IPS DF 6.9 (cell line): ENCODE measurements at places on chromosomes 3 and 15.

DNA sequence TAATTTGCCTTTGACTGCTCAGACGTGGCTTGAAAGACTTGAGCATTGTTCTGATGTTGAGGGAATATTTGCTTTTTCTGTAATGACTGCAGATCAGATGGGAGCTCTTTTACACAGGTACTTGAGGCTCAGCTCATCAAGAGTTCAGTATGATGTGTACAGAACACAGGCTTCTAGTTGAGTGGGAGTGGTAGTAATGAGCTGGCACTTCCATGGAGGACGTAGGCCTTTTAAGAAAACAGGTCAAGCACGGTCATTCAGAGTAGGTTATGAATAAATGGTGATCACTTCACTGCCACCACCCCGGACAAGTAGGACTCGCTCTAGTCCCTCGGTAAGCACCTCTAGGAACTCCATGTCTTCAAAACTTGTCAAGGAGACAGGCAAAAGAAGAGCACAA, 8.8 kb downstream of the EMC4 start:
- no peak for DNase-seq

- DNase-seq: no peak
Measured at GRCh38 chr3:133171831-133172230, 133.6 kb downstream of the TMEM108 start.

GRCh38 chr15:98196371-98196770, 235.9 kb downstream of the ARRDC4 start:
- no peak for DNase-seq

GRCh38 chr3:69767571-69767970, 28.3 kb downstream of the MITF start:
- no peak for DNase-seq

GRCh38 chr3:188309437-188310269, 155.7 kb downstream of the LPP start:
- no peak for DNase-seq

DNA sequence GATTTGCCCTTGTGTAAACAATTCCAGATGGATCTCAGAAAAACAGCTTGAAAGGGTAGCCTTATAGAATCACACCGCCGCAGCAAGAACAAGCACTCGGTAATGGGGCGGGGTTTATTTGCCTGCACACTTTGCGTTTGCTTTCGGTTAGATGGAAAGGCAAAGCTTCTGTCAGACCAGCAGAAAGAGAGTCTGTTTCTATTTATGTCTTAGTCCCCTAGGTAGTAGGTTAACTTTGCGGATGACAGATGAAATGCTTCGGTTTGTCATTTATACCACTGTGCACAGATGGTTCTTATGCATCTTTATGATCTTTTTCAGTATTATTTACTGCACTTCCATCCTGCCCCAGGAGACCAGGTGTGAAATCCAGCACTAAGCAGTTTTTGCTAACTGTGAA, 62.2 kb downstream of the PYDC2 start:
- no peak for DNase-seq

GRCh38 chr15:84983711-84984110, 2.1 kb downstream of the PDE8A start:
- no peak for DNase-seq

DNA sequence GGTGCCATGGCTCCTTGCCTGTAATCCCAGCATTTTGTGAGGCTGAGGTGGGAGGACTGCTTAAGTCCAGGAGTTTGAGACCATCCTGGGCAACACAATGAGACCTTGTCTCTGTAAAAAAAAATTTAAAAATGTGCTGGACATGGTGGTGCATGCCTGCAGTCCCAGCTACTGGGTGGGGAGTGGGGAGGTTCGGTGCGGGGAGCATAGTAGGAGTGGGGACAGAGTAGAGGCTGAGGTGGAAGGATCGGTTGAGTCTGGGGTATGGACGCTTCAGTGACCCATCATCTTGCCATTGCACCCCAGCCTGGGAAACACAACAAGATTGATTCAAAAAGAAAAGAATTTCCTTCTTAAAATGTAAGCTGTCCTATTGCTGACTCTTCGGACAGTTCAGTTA, 1490.0 kb upstream of the GBE1 start:
- DNase-seq: no peak
